Kidney glomerular epithelial cell (primary cell): ENCODE measurements at places on chromosomes 2 and 18.
A peak's percentile ranks its signal among the peaks of the same experiment; 100 is the strongest.

GRCh38 chr2:53770264-53770663, 2.7 kb downstream of the CHAC2 start:
- DNase-seq, result no peak

- DNase-seq, result peak; percentile 41
These were observed 27.1 kb upstream of the SCYGR1 start for GRCh38 chr2:227414846-227415245.

DNA sequence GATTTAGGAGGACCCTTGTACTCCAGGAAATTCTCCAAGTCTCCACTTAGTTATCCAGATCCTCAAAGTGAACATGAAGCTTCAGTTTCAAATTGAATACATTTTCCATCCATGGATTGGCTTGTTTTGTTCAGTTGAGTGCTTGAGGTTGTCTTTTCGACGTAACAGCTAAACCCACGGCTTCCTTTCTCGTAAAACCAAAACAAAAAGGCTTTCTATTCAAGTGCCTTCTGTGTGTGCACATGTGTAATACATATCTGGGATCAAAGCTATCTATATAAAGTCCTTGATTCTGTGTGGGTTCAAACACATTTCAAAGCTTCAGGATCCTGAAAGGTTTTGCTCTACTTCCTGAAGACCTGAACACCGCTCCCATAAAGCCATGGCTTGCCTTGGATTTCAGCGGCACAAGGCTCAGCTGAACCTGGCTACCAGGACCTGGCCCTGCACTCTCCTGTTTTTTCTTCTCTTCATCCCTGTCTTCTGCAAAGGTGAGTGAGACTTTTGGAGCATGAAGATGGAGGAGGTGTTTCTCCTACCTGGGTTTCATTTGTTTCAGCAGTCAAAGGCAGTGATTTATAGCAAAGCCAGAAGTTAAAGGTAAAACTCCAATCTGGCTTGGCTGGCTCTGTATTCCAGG, at the start of gene CTLA4:
Gene CTLA4 (plus strand): TSS at position 211 of the 640 bp plus-strand sequence. CDS start 172 bp downstream, at position 383.
- DNase-seq, result no peak

DNA sequence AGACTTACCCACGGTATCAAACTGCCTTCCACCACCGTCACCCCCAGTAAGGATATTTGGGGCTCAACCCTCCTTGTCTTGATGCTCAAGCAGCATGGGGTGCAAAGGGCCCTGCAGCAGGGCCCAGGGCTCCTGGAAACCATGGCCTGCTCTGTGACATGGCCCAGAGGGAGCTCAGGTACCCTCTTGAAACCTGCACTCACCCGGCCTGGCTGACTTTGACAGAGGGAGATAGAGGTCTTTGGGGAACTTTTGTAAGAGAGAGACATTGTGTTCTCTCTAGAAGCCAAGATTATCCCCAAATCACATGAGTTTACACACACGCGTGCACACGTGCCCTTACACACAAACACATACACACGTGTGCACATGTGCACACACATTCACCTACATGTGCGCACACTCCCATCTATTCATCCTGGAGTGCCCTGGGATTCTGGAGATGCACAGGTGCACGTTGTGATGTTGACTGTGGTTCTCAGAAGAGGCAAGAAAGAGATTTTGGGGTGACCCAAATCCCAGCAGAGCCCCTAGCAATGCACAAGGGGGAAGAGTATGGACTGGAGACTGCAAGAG, 19.6 kb upstream of the KCNK3 start:
- DNase-seq, result no peak

- DNase-seq, result peak; percentile 17
These were observed 319.8 kb downstream of the ETAA1 start for GRCh38 chr2:67716895-67717396.

GRCh38 chr2:101419096-101419663, 31.9 kb upstream of the CREG2 start:
- DNase-seq, result peak; percentile 72

GRCh38 chr2:120385355-120386127, 39.6 kb downstream of the INHBB start:
- no peak for DNase-seq

DNA sequence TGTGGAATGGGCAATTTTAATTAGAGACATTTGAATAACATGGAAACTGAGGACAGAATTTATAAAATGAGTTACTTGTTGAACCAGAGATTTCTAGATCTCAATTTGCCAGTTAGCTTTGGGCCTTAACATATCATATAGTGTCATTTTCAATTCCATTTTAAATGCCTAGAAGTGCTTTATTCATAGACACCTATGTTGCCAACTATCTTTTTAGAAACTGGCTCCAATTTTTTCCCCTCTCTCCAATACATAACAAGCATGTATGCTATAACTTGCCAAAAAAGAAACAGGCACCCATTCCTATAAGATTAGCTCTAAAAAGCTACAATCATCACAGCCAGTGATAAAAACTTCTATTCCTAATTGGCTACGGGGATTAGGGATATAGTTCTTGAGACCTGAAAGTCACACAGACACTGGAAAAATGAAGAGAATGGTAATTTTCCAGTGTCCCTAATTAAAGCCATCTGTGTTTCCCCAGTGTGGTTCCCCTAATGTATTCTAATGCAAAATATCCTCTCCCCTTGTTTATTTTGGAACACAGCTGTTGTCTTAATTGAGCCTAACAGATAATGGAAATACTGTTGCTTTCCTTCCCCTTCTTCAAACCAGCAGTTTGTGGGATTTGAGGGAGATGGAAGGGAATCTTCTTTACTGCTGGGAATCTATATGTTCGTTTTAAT, 205.5 kb upstream of the FSHR start:
- DNase-seq, result no peak

GRCh38 chr18:23357996-23358594, 95.0 kb upstream of the RIOK3 start:
- no peak for DNase-seq

- no peak for DNase-seq
These were observed 317.6 kb downstream of the GPD2 start for GRCh38 chr2:156753766-156754165.

GRCh38 chr2:158457826-158458616, 1.3 kb downstream of the PKP4 start:
- DNase-seq, result peak; percentile 77

GRCh38 chr2:158676295-158676694, 118.8 kb upstream of the DAPL1 start:
- no peak for DNase-seq

DNA sequence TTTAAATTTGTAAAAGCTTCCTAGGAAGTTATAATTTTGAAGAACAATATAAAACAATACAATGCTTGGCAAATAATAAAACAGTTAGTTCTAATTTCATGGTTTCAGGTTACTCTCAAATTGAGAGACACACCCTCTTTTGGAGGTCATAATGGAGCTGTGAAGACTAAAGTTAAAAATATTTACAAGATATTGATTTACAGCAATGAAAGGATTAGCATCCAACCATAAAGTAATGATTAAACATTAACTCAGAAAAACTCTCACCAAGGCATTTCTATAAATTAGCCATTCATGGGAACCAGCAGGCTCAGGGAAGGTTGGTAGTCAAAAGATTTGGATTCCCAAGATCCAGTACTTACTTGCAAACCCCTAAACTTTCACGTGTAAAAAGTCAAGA, 6.4 kb downstream of the DPP4 start:
- DNase-seq, result no peak

- DNase-seq, result no peak
These were observed 149.7 kb downstream of the SMAD7 start for GRCh38 chr18:48800876-48801727.

DNA sequence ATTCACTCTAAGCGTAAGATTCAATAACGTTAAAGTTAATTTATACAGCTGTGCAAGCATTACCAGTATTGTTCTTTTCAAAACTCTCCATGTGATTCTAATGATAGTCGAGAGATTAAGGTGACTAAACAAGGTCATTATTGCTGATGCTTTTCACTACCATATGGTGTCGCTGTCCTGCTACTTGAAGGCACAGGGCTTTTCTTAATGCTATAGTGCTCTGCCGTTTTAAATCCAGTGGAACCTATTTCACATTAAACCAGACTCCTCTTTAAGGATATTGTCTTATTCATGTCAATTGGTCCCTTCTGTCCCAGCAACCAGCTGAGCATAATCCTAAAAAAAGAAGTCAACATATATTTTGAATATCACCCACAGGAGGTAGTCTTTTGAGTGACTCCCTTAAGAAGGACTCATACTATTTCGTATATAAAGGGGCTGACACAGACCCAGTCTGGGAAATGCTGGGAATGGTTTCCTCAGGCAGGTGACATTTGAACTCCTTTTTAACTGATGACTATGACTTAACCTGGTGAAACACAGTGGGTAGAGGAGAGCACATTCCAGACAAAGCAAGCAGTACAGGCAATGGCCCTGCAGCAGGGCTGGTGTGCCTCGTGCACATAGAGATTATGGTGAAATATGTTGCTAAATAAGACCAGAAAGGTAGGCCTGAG, 53.9 kb upstream of the CYTIP start:
- DNase-seq, result peak; percentile 55

GRCh38 chr2:199946836-199947235, 8.5 kb downstream of the TYW5 start:
- DNase-seq, result no peak

GRCh38 chr18:13804305-13804704, 19.6 kb upstream of the MC5R start:
- DNase-seq, result no peak

- no peak for DNase-seq
These were observed 79.0 kb downstream of the LBH start for GRCh38 chr2:30310371-30310770.

GRCh38 chr2:221818616-221819320, 246.7 kb upstream of the EPHA4 start:
- peak; percentile 11 for DNase-seq

DNA sequence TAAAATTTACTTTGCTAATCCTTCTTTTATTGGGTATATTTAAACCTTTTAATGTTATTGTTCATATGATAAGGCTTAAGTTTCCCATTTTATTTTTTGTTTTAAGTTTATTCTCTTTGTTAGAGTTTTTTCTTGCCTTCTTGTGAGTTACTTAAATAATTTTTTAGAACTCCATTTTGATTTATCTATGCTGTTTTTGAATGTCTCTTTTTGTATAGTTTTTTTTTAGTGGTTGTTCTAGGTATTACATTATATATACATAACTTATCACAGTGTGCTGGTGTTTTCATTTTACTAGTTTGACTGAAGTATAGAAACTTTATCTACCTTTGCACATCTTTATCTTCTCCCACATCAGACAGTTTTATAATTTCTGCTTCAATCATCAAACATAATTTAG, 49.4 kb upstream of the TGFA start:
- no peak for DNase-seq

DNA sequence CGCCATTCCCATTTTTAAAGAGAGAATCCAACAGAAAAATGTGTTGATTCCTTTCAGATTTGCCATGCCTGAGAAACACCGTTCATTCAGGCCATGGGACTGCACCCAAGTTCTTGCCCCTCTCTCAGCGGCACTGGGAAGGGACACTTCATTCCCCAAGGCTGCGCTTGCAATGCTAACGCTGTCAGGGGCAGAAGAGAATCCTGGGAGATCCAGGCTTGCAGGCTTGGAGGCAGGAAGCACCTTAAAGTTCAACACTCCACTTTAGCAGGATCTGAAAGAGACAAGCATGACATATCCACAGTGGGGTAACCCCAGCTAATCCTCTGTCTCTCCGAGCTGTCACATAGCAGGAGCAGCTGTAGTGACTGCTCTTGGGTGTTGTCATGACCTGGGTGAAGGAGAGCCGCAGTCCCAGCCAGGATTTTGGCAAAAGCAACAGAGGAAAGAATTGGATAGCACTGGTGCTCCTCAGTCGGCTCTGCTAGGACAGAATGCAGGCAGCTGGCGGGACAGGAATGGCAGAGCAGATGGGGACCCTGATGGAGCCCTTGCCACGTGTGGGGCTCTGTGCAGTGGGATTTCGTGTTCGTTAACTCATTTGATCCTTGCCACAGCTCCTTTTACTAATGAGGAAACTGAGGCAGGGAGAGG, 22.0 kb upstream of the ODC1 start:
- no peak for DNase-seq

GRCh38 chr2:25698752-25699151, 25.4 kb upstream of the DTNB start:
- no peak for DNase-seq

- no peak for DNase-seq
These were observed 43.5 kb downstream of the GORASP2 start for GRCh38 chr2:170972296-170973224.

DNA sequence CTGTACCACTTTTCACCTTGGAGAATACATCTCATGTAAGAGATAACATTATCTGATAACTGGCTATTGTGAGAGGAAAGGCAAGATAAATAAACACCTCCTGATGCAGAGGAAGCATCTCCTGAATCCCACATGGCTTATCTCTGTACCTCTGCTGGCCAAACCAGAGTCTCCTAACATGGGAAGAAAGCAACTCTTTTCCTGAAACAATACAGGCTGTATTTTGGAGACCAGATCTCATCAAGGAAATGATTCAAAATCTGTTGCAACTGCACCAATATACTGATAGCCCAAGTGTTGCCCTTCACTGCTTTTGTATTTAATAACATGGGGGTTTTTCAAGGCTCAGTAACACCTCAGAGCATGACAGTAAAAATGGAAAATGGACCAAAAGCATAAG, 106.9 kb downstream of the MREG start:
- no peak for DNase-seq

GRCh38 chr18:62098960-62099359, 87.9 kb downstream of the PIGN start:
- no peak for DNase-seq

GRCh38 chr2:149828520-149829210, 241.1 kb upstream of the MMADHC start:
- no peak for DNase-seq

- no peak for DNase-seq
These were observed 122.2 kb upstream of the CCDC195 start for GRCh38 chr2:224838335-224838734.

- no peak for DNase-seq
These were observed 110.9 kb downstream of the FAM210A start for GRCh38 chr18:13615432-13615861.

- DNase-seq, result no peak
These were observed 15.6 kb upstream of the MAP3K20 start for GRCh38 chr2:173059971-173060461.

GRCh38 chr2:41771710-41772109, 276.1 kb upstream of the PKDCC start:
- DNase-seq, result peak; percentile 42

DNA sequence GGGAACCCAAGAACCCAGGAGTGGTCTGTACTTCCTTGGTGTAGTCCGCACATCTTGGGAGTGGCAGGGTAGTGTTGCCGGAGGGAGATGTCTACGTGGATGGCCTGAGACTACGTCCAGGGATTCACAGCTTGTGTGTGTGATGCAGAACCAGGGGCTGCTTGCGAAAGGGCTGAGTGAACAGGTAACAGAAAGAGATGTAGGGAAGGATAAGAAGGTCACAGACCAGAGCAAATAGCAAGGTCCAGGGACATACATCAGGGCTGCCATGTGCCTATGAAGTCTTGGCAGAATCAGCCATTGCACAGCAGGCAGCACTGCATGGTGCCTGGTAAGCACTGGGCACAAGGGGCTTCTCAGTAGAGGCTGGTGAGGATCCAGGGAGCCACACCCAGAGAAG, 68.7 kb downstream of the TSPYL6 start:
- no peak for DNase-seq

- no peak for DNase-seq
These were observed 238.2 kb downstream of the GCA start for GRCh38 chr2:162581959-162582798.
